Cortex of kidney (tissue), 1 donor: ENCODE measurements at places on chromosomes 11 and 22.

GRCh38 chr22:49882519-49883293 lies 29.1 kb downstream of the ZBED4 start:
- no peak for DNase-seq

DNA sequence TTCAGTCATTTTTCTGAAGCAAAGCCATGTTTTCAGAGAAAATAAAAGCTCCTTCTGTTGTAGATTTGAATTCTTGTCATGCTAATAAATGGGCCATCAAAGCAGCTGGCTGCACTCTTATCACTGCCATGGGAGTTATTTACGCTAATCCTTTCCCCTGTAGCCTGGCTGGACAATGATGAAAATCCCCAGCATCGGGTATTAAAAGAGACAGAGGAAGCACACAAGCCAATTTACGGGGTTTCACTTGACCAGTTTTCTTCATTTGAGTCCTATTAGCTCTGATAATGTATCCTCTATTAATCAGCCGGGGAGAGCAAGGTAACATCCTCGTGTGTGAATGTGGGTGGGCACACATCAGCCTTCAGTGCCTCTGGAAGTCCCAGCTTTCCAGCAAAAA lies 470.2 kb upstream of the API5 start:
- DNase-seq: no peak

GRCh38 chr11:119750056-119750455 lies 21.1 kb upstream of the NECTIN1 start:
- no peak for DNase-seq

DNA sequence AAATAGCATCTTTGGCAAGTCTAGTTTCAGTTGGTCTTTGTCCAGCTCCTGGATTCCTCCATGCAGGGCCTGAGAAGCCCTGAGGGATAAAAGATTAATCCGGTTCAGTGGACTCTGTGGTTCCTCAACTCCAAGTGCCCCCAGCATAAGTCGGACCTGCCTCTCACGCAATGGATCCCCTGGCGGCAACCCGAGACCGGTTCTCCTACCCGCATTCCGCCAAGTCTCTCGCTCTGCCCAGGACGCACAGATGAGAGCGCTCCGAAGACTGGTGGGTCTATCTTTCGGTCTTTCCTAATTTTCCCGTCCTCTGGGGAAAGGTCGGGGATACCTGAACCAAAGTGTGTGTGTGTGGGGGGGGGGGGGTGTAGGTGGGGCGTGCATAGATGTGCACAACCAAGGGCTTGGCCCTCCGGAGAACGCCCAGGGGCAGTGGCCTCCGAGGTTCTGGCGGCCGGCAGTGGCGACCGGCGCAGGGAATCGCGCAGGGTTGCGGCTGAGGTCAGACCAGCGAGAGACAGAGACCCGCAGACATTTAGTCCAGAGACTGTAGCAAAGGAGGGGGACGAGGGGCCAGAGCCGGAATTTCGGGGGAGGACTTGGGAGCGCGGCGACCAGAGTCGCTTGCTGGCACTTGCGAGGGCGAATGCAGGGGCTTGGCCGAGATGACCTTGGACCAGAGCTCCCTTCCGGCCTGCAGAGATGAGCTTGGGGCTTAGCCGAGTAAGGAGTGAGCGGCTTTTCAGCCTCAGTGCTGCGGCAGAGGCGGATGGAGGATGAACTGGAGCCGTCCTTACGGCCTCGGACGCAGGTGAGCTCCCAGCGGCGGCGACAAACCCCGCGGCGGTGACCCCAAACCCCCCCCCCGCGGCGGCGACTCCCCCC lies 712 bp upstream of the SLC2A11 start:
- DNase-seq: no peak

DNA sequence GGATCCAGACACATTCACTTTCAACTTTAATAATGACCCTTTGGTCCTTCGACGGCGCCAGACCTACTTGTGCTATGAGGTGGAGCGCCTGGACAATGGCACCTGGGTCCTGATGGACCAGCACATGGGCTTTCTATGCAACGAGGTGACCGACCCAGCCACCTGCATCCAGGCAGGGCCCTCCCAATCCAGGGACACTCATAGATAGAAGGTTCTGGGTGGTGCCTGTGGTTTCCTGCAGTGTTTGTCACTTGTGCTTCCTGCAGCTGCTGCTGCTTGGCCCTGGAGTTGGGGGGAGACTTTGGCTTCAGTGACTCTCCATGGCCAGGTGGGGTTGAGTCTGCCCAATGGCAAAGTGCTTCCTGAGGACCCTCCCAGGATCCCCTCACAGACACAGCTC lies 7.3 kb downstream of the APOBEC3B start:
- DNase-seq: no peak

GRCh38 chr11:8032122-8032521 lies 45.0 kb downstream of the EIF3F start:
- DNase-seq: no peak
